ENCODE measurements at places on chromosomes 2 and 18.

GRCh38 chr2:27724191-27724590 lies 47.3 kb upstream of the MRPL33 start:
- DNase-seq, result no peak

DNA sequence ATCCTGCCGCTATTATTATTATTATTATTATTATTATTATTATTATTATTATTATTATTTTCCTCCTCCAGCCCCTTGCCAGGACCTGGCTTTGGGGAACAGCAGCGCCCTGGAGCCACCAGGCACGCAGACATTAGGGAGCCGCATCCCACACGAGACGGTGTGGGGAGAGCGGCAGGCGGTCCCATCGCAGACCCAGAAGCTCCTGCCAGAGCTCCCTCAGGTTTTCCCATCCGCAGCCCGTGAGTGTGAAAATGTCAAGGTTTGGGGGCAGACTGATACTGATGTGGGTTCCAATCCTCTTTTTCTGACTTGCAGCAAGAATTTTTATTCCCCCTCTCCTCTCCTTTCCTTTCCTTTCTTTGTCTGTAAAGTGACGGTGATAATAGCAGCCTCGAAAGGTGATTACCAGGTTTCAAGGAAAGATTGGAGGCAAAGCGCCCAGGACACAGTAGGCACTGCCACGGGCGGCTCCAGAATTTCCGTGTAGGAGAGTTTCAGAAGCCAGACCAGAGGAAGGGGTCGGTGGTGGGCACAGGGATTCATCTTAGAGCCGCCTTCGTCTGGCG lies 816 bp downstream of the SCTR start:
- no peak for DNase-seq

DNA sequence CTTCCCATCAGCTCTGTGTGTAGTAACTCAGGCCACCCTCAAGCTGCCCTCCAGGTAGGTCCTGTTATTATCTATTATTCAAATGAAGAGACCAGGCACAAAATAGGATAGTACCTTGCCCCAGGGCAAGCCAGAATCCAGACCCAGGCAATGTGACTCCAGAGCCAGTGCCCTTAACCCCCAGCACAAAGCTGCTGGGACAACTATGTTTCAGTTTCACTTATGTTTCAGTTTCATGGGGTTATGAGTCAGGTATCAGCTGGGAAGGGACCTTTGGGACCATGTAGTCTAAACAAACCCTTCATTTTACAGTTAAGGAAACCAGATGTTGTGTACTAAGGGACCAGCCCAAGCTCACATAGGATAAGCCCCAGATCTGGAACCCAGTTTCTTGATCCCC lies 10.0 kb downstream of the HK2 start:
- peak; percentile 96 for DNase-seq

DNA sequence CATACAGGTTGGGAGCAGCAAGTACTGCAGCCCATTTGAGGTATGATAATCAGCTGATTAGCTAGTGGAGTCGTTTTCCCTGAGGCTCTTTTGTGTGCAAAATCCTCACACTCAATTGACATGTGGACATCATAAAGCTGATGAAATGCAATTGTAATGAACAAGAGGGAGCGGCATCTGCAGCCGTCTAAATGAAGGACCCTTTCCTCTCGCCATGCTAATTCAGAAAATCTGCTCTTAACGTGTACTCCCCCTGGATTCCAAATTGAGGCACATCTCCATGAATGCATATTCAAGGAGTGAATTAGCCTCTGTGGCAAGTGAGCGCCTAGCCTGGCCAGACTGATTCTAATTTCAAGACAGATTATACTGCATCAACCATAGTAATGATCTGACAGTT lies 260.9 kb upstream of the ATP5MC3 start:
- DNase-seq, result no peak

DNA sequence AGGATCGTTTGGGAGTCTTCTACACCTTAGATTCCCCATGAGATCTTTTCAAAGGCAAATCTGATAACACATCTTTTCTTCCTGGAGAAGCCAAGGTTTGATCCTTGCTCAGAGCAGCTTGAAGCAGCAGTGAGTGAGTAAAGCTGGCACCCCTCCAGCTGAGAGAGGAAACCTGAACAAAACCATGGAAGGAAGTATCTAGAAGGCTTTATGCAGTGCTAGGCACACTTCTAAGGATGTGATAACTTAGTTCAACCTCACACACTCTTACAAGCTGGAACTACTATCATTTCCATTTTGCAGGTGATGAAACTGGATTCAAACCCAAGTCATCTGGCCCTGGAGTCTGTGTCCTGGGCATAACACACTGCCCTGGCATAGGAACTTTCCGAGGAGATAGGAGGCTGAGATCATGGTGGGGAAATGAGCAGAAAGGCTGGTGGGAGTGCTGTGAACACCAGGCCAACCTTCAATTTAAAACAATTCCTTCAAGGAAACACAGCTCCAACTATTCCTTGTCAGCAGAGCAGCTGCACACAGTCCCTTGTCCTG lies 71.2 kb downstream of the CTAGE1 start:
- DNase-seq, result peak; percentile 79
